Small intestine (tissue), 16 donors: ENCODE measurements at places on chromosomes 2 and 18.

- no peak for DNase-seq
Observed at GRCh38 chr2:207844648-207845047, 74.9 kb upstream of the FZD5 start.

DNA sequence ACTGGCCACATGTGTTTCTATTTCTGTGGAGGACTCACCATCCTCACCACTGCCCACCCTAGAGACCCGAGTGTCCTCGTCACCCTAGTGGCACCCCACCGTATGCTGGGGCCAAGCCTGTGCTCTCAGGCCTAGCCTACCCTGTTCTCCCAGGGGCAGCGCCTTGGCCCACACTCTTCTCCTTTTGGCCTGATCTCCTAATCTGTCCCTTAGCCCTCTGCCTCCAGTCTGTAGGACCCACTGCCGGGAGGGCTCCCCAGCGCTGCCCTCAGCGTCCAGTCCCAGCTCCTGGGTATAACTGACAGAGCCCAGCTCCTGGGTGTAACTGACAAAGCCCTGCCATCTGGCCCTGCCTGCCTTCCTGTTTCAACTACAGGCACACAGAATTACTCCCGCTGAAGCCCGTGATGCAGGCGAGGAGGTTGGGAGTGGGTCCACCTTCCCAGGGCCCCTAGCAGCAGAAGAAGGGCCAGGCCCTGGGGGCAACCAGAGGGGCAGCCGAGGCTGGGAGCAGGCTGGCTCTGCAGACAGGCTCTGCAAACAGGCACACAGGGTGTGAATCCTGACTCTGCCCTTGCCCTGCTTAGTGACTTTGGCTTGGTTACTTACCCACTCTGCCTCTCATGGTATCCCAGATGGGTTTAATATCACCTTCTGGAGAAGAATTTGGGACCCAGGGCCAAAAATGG, 25.6 kb upstream of the PTMA start:
- DNase-seq, result no peak

DNA sequence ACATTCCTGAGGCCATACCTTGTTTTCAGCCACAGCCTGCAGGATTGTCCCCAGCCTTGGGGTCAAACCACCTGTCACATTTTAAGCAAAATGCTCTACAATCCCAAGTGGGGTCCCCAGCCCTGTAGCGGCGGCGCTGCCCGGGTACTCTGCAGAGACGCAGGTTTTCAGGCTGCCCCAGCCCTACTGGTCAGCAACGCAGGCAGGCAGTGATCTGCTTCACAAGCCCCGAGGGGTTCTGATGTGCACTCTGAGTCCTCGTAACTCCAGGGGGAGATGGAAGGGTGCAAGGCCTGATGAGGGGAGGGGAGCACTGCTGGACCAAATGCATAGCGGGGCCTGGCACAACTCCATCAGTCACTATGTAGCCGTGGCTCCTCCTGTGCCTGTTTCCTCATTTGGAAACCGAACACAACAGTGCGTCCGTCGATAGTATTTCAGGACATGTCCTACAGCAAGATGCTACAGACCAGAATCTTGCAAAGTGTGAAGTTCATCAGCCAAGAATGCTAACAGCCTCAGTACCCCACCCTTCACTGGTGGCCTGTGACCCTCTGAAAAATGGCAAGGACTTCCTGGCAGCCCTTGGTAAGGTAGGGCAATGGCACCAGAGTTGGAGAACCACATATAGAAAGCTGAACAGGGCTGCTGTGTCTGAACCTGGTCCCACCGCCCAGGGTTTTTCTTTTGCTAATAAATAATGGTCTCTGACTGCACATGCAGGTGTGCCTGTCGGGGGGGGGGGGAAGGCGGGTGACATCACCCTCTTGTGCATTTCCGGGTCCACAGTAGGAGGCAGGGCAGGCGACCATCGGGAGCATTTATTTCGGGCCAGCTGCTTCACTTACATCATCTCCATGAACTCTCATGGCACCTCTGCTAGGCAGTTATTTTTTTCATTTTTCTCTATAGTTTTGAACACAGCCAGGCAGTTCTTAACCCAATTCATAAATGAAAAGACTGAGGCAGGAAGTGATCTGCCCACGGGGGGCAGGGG, 50.6 kb upstream of the TFCP2L1 start:
- peak; percentile 50 for DNase-seq

GRCh38 chr2:105261061-105261460, 19.5 kb downstream of the GPR45 start:
- no peak for DNase-seq

DNA sequence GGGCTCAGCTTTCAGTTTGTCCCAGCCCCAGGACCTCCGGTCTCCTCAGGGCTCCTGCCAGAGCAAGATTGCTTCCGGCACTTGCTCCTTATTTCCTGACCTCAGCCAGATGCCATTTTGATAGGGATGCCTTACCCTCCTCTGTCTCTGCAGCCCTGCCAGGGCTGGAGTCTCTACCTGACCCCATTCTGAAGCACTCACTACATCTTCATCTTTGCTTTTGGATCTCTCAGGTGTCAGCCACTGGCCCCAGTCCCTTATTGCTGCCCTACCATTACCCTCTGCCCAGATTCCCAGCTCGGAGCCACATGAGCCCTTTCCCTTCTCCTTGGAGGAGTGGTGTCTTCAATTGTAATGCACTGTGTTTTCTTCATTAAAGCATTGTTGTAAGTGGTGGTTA, 17.1 kb downstream of the OSBPL6 start:
- DNase-seq, result no peak

DNA sequence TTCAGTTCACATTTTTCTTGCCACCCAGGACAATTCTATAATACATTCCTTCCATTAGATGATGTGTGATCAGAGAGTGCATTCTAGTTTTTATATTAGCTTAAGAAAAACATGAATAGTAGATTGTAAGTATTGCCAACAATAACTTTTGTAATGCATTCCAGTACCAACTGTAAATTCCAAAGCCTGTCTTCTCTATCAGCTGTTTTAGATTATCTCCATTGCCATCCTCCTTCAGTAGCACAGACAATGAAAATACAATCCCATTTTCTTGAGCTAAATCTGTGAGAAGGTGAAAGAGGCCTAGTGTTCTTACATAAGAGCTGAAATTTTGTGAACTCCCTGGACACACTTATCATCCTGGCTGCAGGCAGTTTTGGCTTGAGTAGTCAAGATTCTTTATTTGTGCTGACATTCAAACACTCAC, 103.9 kb downstream of the CCBE1 start:
- no peak for DNase-seq

- no peak for DNase-seq
Observed at GRCh38 chr2:143263066-143263625, 133.9 kb downstream of the ARHGAP15 start.
